ENCODE measurements at places on chromosomes 4 and X. TPM values are rescaled to one million over a fixed set of nuclear protein-coding genes. Genes with fewer than 3 reads are reported as not detected.

DNA sequence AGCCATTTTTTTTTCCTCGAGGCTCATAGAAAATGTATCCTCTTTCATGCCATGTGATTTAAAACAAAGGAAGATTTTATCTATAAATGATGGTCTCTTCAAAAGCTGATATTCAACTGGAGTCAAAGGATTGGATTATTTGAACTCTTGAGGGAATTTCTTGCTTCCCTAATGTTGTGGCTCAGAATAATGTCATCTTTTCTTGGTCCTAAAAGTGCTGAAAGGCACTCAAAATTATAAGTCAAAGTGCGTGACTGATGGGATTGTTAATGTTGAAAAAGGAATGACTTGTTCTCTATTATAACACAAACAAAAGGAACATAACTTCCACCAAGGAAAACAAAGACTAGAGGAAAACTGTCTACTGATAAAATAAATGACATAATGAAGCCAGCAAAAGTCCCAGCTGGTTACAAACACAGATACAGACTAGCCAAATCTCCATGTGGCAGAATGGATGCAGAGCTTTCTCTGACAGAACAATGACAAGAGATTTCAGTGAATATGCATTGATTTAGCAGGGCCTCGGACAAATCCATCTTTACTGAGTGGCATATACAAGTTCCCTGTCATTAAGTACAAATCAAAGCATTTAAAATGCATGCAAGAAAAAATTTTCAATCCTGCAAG, 552.6 kb downstream of the GBA3 start:
- H3K4me3 ChIP-seq = no peak overlapping the region
- H3K36me3 ChIP-seq = no peaks in the 10 kb centered on the region
- no peak overlapping the region for H3K27ac ChIP-seq

HTR2C gene
- not detected for total RNA-seq

GRCh38 chr4:78904143-78904542, 35.1 kb downstream of the PAQR3 start:
- H3K27me3 ChIP-seq = no peaks in the 10 kb centered on the region
- no peak for DNase-seq
- no peak overlapping the region for H3K27ac ChIP-seq
- no peaks in the 10 kb centered on the region for H3K36me3 ChIP-seq
- H3K4me1 ChIP-seq = no peaks in the 10 kb centered on the region

GJB1 gene
- total RNA-seq = 0.67 TPM

MAB21L2 gene
- total RNA-seq = not detected

- no peaks in the 10 kb centered on the region for H3K4me1 ChIP-seq
- DNase-seq = no peak
- H3K27me3 ChIP-seq = no peaks in the 10 kb centered on the region
- no peaks in the 10 kb centered on the region for H3K36me3 ChIP-seq
- H3K27ac ChIP-seq = no peak overlapping the region
Measured at GRCh38 chr4:67746797-67747495, 7.2 kb downstream of the GNRHR start.

DNA sequence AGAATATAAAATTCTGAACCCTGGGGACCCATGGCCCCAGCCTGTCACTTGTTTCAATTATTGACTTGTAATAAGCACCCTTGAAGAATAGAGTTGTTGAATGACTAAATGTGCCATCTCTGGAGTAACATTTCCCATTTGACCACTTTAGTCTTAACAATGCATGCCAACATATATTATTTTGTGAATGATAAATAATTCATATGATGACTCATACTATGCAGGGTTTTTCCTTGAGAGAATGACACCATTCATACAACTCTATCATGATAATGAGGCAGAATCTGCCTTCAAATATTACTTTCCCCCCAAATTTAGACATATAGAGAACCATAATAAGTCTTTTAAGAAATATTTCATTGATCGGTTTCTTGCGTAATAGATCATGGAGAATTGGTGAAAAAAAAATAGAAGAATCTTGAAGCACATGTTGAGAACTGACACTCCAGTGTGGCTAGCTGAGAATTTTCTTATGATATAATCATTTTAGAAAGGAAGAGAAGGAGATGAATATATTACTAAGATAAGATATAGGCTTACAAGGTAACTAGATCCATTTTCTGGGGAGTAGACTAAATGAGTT, 404.5 kb downstream of the GRXCR1 start:
- no peak overlapping the region for H3K27ac ChIP-seq
- no peaks in the 10 kb centered on the region for H3K36me3 ChIP-seq

PCDH19 gene
- total RNA-seq = 0.52 TPM

CCDC120 gene
- 11.9 TPM for total RNA-seq

DNA sequence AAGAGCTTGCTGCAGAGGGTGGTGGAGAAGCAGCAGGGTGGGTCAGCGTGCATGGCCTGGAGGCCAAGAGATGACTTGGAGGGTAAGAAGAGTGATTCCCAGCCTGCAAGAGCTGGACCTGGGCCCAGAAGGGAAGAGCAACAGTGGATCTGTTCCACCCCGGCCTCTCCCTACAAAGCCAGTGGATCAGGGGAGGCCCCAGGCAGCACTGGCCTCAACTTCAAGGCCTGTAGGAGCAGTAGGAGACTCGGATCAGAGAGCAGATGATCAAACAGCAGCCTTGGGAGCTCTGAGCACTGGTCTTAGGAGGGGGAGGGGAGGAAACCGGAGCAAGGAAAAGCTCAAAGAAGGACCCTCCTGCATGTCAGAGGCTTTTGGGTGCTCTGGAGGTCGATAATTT, 7.6 kb downstream of the L1CAM start:
- DNase-seq = no peak
- H3K4me3 ChIP-seq = no peak overlapping the region

DNA sequence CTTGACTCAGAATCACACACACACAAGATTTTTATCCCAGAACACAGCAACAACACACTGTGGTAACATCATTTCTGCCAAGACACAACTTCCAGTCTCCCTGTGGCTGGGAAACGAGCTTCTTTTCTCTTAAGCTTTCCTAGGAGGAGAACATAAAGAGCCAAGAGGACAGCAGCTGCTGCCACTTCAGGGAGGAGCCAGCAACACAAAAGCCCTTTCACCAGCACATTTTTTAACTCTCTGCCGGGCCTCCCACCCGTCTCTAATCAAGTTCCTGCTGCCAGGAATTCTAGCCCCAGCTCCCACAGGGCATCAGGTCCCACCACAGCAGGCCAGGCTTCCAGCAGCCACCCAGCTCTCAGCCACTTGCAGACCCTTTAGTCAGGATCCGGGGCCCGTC, 22.4 kb downstream of the FAT1 start:
- H3K27ac ChIP-seq = peak overlapping the region; percentile 51
- no peak for DNase-seq
- H3K36me3 ChIP-seq = no peaks in the 10 kb centered on the region
- no peaks in the 10 kb centered on the region for H3K27me3 ChIP-seq

DNA sequence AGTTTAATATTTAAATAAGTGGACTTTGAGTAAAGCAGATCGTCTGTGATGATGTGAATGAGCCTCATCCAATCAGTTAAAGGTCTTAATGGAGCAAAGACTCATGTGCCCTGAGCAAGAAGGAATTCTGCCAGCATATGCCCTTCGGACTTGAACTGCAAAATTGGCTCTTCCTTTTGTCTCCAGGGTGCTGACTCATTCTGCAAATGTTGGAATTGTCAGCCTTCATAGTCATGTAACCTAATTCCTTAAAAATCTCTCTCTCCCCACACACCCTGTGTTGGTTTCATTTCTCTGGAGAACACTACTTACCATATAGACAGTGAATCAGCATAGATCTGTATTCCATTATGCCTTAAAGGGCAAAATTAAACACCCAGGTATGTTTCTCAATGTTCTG, 609.8 kb upstream of the GALNTL6 start:
- H3K4me3 ChIP-seq = no peak overlapping the region
- H3K4me1 ChIP-seq = no peaks in the 10 kb centered on the region
- H3K36me3 ChIP-seq = no peaks in the 10 kb centered on the region
- no peak for DNase-seq
- H3K27me3 ChIP-seq = no peaks in the 10 kb centered on the region
- H3K27ac ChIP-seq = no peak overlapping the region

- H3K4me3 ChIP-seq = peak overlapping the region; percentile 21
- H3K27me3 ChIP-seq = peaks cover 10% of the 10 kb centered on the region
- H3K4me1 ChIP-seq = no peaks in the 10 kb centered on the region
- DNase-seq = peak; percentile 68
- peak overlapping the region; percentile 10 for H3K27ac ChIP-seq
- H3K36me3 ChIP-seq = no peaks in the 10 kb centered on the region
Measured at GRCh38 chrX:74924449-74925224, 615 bp downstream of the NEXMIF start.

GRCh38 chrX:40543661-40544328, 37.0 kb upstream of the ATP6AP2 start:
- H3K4me1 ChIP-seq = no peaks in the 10 kb centered on the region
- peaks cover 9% of the 10 kb centered on the region for H3K27me3 ChIP-seq
- H3K4me3 ChIP-seq = no peak overlapping the region
- no peaks in the 10 kb centered on the region for H3K36me3 ChIP-seq

- H3K27me3 ChIP-seq = no peaks in the 10 kb centered on the region
- no peak overlapping the region for H3K4me3 ChIP-seq
- peaks cover 14% of the 10 kb centered on the region for H3K4me1 ChIP-seq
Measured at GRCh38 chr4:119726505-119726904, 97.9 kb upstream of the PDE5A start.

DNA sequence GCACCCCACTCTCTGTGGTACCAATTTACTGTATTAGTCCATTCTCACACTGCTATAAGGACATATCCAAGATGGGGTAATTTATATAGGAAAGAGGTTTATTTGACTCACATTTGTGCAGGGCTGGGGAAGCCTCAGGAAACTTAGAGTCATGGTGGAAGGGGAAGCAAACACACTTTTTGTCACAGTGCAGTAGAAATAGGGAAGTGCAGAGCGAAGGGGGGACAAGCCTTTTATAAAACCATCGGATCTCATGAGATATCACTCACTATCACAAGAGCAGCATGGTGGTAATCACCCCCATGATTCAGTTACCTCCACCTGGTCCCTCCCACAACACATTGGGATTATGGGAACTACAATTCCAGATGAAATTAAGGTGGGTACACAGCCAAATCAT, 766.9 kb upstream of the PCDH10 start:
- no peak overlapping the region for H3K27ac ChIP-seq
- H3K4me3 ChIP-seq = no peak overlapping the region
- no peaks in the 10 kb centered on the region for H3K36me3 ChIP-seq
- no peaks in the 10 kb centered on the region for H3K4me1 ChIP-seq

DNA sequence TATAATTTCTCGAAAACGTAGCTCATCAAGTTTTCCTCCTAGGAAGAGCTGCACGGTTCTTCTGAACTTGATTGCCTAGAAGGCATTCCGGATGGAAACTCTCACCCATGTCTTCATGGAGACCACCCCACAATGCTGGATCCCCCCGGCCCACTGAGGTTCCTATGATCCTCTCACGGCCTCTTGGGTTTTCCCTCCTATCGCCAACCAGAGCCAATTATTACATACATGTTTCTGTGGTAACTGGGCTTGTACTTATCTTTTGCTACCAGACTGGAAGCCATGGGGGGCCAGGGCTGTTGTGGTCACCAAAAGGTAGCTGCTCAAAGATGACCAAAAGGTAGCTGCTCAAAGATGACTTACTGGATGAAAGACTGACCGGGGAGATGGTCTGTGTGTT, 131.5 kb downstream of the AFAP1 start:
- H3K36me3 ChIP-seq = no peaks in the 10 kb centered on the region
- no peak overlapping the region for H3K27ac ChIP-seq
- H3K4me1 ChIP-seq = peaks cover 42% of the 10 kb centered on the region

DNA sequence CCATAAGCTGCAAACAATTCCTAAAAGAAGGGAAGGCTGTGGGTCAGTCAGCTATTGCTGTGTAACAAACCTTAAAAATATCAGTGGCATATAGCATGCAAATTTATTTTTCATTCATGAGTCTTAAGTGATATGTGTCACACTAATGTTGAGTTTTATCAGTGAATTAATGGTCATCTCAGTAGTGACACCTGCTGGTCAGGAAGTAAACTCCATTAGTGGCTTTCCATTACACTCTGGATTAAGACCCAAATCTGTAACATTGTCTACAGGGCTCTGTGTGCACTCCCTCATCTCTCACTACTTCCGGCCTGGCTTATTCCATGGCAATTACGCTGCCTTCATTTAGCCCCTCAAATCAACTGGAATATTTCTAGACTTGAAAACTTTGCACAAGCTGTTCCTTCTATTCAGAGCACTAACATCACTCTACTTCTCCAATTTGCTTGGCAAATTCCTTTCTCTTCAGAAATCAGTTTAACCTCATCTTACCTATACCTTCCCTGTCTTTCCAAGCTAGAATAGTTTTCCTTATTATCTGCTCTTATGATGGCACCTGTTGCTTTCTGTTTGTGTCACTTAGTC, 217.3 kb upstream of the TAPT1 start:
- H3K27me3 ChIP-seq = no peaks in the 10 kb centered on the region
- no peak overlapping the region for H3K27ac ChIP-seq
- H3K4me3 ChIP-seq = no peak overlapping the region
- no peaks in the 10 kb centered on the region for H3K36me3 ChIP-seq
- no peak for DNase-seq

- H3K4me3 ChIP-seq = no peak within 1 kb of the TSS
- DNase-seq = no peak
- H3K36me3 ChIP-seq = no peaks in the 10 kb centered on the region
- no peaks in the 10 kb centered on the region for H3K4me1 ChIP-seq
Measured at GRCh38 chrX:54994099-54994498, at the start of gene PFKFB1. Gene PFKFB1 (minus strand): TSS chrX:54994188. CDS start chrX:54994007, 181 bp downstream.

RAI2 gene
- 20.6 TPM for total RNA-seq

DNA sequence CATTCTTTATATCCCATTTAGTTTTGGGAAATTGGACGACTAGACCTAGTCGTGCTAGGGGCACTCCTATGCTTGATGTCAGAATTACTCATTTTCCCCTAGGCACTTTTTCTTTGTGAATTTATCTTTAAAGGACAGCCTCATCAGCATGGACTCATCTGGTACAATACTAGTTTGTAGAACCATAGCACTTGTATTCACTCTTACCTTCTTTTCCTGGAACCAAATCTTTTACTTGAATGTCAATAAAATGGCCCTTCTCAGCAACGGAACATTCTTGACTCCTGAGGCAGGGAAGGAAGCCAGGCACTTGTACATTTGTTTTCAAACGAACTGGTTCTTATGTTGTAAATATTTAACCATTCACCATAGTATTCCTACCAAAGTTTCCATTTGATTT, 187.1 kb downstream of the SHROOM3 start:
- DNase-seq = no peak

DNA sequence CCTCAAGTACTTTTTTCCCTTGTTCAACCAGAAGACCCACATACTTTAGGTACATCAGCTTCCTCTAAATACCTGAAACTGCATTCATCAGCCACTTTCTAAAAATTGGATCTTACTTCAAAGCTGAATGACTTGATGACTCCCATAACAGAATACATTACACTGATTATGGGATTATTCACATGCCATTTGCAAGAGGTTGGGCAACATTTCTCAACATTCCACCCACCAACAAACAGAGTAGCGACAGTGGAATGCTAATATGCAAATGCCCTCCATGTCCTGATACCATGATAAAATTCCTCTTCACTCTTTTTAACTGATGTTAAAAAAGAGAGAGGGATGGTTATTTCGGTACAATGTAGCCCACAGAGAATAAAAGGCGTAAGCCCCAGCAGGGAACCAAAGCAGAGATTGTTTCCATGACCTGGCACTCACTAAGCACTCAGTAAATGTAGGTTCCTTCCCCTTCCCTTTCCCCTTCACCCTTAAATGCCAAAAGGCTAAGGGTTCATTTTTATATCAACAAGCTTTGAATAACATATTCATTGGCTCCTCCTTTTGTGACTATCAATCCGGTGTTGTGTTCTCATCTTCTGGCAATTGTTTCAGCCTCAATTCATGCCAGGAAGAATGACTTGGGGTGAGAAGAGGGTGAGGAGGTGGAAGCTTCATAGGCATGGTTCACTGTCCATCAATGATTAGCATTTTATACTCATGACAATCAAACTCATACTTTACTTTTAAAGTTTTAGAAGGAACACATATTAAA, 317.2 kb downstream of the DHX15 start:
- H3K4me1 ChIP-seq = no peaks in the 10 kb centered on the region
- H3K27ac ChIP-seq = no peak overlapping the region
- no peak for DNase-seq
- no peak overlapping the region for H3K4me3 ChIP-seq
- no peaks in the 10 kb centered on the region for H3K27me3 ChIP-seq

MMRN1 gene
- total RNA-seq = 62.1 TPM

FGF16 gene
- not detected for total RNA-seq

Data from left lung (tissue), 14 donors.